NCI-H1694 (cell line): ENCODE measurements at places on chromosomes 7 and 10.

DNA sequence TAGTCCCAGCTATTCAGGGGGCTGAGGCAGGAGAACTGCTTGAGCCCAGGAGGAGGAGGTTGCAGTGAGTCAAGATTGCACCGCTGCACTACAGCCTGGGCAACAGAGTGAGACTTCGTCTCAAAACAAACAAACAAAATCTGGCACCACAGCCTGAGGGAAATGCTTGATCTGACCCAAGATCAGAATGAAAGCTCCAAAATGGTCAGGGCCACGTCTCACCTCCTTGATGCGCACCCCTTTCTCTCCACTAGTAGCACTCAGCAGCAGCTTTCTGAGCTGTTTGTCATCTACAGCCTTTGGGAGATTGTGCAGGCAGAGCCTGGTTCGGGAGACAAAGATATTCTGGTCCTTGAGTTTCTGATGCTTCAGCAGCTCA is 22.7 kb downstream of the RBM28 start:
- no peak for DNase-seq

DNA sequence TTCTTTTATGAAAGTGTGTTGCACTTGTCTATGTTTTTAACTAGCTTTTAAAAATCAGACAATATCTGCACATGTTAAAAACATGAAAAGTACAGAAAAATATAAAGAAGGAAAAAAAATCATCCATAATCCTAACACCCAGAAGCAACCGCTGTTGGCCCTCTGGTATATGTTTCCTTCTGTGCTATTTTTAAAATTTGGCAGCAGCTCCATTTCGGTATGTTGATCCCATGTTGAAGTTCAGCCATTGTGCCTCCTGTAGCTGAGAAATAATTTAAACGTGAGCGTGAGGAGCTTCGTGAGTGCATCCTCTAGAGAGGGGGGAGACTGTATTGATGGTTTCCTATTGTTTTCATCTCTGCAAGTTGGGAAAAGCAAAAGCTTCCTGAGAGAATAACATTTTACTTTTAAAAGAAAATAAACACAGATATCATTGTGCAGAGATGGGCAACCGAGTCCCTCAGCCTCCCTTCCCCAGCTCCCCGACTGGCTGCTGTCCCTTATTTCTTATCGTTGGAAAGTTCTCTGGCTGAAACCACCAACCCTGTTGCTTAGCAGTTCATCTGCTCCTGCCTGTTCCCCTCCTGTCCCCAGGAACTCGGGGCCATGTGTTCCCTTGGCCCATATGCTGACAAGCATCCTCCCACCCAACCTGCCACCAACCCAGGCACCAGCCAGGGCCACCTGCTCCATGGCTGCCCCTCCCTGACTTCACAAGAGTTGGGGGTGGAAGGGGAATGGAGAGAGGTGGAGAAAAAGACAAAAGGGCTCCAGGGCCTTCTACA is 499.1 kb upstream of the PODXL start:
- DNase-seq, result peak; percentile 66

DNA sequence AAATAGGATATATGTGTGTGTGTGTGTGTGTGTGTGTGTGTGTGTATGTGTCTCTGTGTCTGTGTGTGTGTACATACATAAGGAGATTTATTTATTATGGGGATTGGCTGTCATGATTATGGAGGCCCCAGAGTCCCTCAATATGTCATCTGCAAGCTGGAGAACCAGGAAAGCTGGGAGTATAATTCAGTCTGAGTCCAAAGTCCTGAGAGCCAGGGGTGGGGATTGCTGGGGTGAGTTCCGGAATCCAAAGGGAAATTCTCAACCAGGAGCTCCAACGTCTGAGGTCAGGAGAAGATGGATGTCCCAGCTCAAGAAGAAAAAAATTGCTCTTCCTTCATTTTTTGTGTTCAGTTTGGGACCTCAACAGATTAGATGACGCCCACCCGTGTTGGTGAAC is 50.7 kb upstream of the PLPP4 start:
- DNase-seq, result no peak

- no peak for DNase-seq
These were observed 645.9 kb downstream of the XPNPEP1 start for GRCh38 chr10:109277456-109277855.

DNA sequence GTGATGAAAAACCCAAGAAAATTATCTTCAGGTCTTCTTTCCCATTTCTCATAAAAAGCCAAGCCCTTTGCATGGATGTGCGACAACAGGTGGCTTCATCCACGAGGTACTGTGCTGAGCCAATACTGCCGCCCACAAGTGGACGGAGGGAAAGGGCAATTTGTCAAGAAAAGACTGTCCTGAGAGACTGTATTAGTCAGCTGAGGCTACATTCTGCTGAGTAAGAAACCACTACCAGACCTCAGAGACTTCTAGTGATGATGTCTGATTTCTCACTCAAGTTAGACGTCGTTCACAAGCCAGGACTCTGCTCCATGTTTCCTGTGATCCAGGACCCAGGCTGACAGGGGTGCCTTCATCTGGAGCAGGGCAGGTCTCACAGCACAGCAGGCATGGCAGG is 171.5 kb upstream of the CDCA7L start:
- DNase-seq, result no peak
